ENCODE measurements at places on chromosomes 11 and 22. TPM values are rescaled to one million over a fixed set of nuclear protein-coding genes. Genes with fewer than 3 reads are reported as not detected.
A peak's percentile ranks its signal among the peaks of the same experiment; 100 is the strongest.

- DNase-seq = no peak
- H3K27ac ChIP-seq = peak overlapping the region; percentile 88
- H3K36me3 ChIP-seq = peaks cover 76% of the 10 kb centered on the region
Observed at GRCh38 chr11:62599901-62600300, 1.8 kb downstream of the MTA2 start.

VPREB1 gene
- total RNA-seq = not detected

DNA sequence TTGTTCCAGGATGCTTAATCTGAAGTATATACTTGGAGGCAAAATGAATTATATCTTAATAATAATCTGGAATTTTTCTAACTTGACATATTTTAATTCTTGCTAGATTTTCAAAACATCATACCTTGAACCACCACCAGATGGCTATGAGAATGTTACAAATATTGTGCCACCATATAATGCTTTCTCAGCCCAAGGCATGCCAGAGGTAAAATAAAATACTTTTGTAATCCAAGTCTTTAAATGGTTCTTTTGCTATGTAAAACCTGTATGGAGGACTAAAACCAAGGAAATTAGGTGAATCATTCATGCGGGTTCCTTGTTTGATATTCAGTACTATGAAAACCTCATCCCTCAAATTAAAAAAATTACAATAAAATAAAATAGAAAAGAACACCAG is 14.4 kb downstream of the NAALAD2 start:
- H3K4me3 ChIP-seq = no peak overlapping the region
- H3K4me1 ChIP-seq = no peaks in the 10 kb centered on the region
- H3K36me3 ChIP-seq = no peaks in the 10 kb centered on the region
- no peak for DNase-seq
- H3K27me3 ChIP-seq = no peaks in the 10 kb centered on the region

DNA sequence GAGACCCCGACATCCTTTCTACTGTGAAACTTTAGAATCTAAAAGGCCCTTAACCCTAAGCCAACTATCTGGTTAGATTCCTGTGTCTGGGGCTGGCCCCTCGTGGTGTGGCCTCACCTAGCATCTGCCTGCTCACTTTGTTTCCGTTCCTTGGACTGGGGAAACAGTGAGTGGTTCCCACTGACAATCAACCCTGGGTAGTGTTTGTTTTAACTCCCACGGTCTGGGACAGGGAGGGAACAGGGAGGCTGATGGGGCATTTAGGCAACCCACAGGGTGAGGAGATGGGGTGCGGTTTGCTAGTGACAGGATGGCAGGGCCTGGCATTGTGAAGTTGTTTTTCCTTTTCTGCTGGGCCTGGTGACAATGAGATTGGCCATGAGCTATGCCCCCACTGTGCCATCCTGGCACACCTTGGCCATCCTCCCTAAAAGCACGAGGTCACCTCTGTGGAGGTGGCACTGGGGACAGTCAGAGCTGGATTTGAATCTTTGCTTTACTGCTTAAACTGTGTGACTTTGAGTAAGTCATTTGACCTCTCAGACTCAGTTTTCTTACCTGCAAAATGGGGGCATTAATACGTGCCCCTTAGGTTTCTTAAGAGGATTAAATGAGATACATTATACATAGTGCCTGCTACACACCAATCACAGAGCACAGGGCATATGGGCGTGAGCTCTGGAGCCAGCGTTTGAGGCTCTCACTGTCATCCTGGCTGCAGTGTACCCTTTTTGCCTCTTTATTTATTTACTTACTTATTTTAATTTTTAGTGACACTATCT is 31.4 kb downstream of the CHRDL2 start:
- no peaks in the 10 kb centered on the region for H3K4me1 ChIP-seq
- DNase-seq = no peak
- H3K27ac ChIP-seq = no peak overlapping the region
- no peaks in the 10 kb centered on the region for H3K27me3 ChIP-seq

DNA sequence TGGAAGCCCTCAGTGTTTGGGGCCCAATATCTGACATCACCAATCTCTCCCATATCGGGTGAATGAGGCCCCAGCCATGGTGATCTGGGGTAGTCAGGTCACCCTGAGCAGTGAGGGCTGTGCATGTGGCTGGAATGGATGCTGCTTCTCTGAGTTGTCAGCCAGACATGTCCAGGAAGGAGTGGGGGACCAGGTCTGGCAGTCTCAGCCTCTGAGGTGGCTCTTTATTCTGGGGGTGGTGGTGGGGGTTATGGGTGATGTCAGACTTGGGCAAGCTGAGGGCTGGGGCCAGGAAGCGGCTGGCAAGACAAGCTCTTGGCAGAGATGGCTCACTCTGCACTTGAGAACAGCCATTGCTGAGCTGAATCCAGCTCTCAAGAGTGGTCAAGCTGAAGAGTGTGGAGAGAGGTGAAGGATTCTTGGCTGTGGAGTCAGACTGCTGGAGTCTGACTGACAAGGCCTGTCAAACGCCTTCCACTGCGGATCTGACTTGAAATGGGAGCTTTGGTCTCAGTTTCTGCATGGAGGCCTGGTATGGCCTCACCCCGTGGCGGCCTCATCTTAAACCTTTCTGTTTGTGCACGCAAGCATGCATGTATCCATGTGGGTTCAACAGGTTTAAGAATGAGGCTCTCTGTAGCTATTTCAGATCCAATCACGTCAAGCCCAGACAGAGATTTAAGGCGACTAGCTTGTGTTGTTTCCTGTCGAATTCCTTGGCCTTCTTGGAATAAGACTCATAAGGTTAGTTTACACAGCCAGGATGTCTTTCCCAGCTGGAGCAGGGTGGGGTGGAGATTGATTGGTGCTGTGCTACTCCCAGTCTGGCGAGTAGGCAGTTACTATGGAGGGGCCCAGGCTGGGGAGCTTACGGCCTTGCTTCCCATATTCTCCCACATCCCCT is 83.9 kb upstream of the TIMP3 start:
- H3K4me3 ChIP-seq = no peak overlapping the region
- H3K27ac ChIP-seq = no peak overlapping the region
- peaks cover 12% of the 10 kb centered on the region for H3K27me3 ChIP-seq

OR8D4 gene
- total RNA-seq = not detected

DNA sequence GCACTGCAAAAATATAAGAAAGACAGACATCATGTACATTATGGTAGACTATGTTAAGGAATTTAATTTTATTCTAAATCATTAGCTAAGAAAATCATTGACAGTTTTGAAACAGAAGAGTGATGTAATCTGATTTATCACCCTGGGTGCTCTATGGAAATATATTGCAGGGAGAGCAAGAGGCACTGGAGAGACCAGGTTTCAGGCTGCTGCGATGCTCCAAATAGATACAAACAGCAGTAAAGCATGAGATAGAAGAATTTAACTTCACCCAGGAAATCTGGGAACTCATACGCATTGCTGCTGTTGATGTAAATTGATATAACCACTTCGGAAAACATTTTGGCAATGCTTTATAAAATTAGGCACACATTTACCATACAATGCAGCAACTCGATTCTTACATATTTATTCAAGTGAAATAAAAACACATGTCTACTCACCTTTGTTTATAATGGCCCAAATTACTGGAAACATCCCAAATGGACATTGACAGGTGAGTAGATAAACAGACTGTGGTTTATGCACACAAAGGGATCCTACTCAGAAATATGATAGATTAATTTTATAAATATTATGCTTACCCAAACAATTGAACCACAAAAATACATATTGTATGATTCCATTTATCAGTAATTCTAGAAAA is 535.1 kb upstream of the CHORDC1 start:
- H3K27me3 ChIP-seq = no peaks in the 10 kb centered on the region
- no peaks in the 10 kb centered on the region for H3K36me3 ChIP-seq
- H3K27ac ChIP-seq = no peak overlapping the region

GAL gene
- not detected for total RNA-seq

- peaks cover 40% of the 10 kb centered on the region for H3K27me3 ChIP-seq
- H3K4me1 ChIP-seq = no peaks in the 10 kb centered on the region
- no peak overlapping the region for H3K4me3 ChIP-seq
- H3K27ac ChIP-seq = no peak overlapping the region
- H3K36me3 ChIP-seq = no peaks in the 10 kb centered on the region
Observed at GRCh38 chr22:37552524-37553163, 7.6 kb upstream of the CDC42EP1 start.

CXCR5 gene
- total RNA-seq = 0.18 TPM

DNA sequence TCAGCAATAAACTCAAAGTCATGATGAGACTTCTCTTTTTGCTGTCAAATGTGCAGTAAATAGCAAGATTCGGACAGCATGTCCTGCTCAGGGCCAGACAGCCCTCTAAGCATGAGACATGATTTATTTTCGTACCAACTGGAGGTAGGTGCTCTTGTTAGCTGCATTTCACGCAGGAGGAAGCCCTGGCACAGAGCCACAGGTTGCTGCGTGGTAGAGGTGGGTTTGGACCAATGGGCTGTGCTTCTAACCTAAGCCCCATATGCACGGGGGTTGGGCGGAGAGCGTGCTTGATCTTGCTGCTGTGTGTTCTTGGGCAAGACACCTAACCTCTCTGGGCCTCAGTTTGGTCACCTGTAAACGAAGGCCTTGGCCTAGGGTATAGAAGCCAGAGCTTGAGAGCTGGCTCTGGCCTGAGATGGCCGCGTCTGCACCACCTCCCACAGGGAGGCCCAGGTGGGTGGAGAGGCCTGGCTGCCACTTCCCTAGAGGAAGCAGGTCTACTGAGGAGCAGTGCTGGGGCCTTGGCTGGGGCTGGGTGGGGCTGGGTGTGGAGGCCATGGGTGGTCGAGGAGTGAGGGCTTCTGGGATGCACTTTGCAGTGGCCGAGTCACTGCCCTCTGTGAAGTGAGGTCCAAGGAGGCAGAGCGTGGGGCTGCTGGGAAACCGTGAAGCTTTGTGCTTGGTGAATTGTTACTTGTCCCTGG is 38.5 kb upstream of the GRAMD4 start:
- DNase-seq = no peak
- no peak overlapping the region for H3K4me3 ChIP-seq
- H3K4me1 ChIP-seq = peaks cover 45% of the 10 kb centered on the region
- no peaks in the 10 kb centered on the region for H3K27me3 ChIP-seq
- no peak overlapping the region for H3K27ac ChIP-seq
- H3K36me3 ChIP-seq = peaks cover 2% of the 10 kb centered on the region

P4HA3 gene
- total RNA-seq = not detected

- H3K27ac ChIP-seq = no peak overlapping the region
- no peak for DNase-seq
- H3K27me3 ChIP-seq = no peaks in the 10 kb centered on the region
- H3K4me1 ChIP-seq = peaks cover 71% of the 10 kb centered on the region
Observed at GRCh38 chr22:26568207-26568706, 21.7 kb downstream of the TPST2 start.

GRCh38 chr11:75565221-75565814 is 3.3 kb downstream of the SERPINH1 start:
- no peak for DNase-seq
- no peaks in the 10 kb centered on the region for H3K27me3 ChIP-seq

HNRNPUL2 gene
- total RNA-seq = 65.4 TPM

FAR1 gene
- 65.3 TPM for total RNA-seq

C11orf87 gene
- total RNA-seq = not detected

DNA sequence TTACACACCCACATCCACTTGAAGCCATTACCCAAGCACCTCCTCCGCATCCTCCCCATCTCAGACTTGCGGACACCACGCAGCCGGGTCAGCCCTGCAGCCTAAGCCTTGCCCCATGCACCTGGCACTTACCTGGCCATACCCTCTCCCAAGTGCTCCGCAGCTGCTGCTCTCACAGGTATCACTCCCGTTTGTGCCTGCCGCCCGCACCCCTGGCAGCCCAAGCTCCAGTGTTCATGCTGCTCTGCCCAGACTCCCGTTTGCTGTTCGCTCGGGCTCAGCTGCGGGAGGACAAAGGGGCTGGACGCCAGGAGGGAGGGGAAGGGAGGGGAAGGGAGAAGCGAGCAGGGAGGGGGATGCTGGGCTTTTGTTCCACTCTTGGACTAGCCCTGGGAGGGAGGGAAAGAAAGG is at the start of gene KLHL35:
TSS of gene KLHL35 (minus strand) at position 293 of the 411 bp plus-strand sequence. CDS start 2,574 bp downstream, outside the sequence.
- no peak within 1 kb of the TSS for H3K4me3 ChIP-seq
- no peak for DNase-seq
- no peak within 1 kb of the TSS for H3K27ac ChIP-seq
- peaks cover 43% of the 10 kb centered on the region for H3K27me3 ChIP-seq
- peaks cover 6% of the 10 kb centered on the region for H3K36me3 ChIP-seq
- peaks cover 16% of the 10 kb centered on the region for H3K4me1 ChIP-seq

- H3K27ac ChIP-seq = no peak overlapping the region
- no peak for DNase-seq
- H3K36me3 ChIP-seq = no peaks in the 10 kb centered on the region
- no peak overlapping the region for H3K4me3 ChIP-seq
- no peaks in the 10 kb centered on the region for H3K27me3 ChIP-seq
Observed at GRCh38 chr11:78914503-78914902, 339.8 kb upstream of the NARS2 start.

Measured in activated CD8-positive, alpha-beta T cell treated with anti-CD3 and anti-CD28 coated beads, Interleukin-2, amount 10 ng/mL, durations not matched to agents 7 days and 5 days (primary cell).